ENCODE measurements at places on chromosomes 7 and 10. TPM values are rescaled to one million over a fixed set of nuclear protein-coding genes. Genes with fewer than 3 reads are reported as not detected.

GUSB gene
- 16.0 TPM for total RNA-seq

LRRN3 gene
- total RNA-seq: 87.5 TPM

NDUFB2 gene
- total RNA-seq: 38.4 TPM

PFKP gene
- 74.5 TPM for total RNA-seq

FAM25G gene
- total RNA-seq: not detected

SPDYE9 gene
- total RNA-seq: 0.49 TPM

PTPRN2 gene
- total RNA-seq: 47.7 TPM

PODXL gene
- 21.6 TPM for total RNA-seq

CYP3A7 gene
- total RNA-seq: not detected

Measured in temporal lobe (tissue), 4 donors.